ENCODE measurements at places on chromosomes 6 and 20.

DNA sequence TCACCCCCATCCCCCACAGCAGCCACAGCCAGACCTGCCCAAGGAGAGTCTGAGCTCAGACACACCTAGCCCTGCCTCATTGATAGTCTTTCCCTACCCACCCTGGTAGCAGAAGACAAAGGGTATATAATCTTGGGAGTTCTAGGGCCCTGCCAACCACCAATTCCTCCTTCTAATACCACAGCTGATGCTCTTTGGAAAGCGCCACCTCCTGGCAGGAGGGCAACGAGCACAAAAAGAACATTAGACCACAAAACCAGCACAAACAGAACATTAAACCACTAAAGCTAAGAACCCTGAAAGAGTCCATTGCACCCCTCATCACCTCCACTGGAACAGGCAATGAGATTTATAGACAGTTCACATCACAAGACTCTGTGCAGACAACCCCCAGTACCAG lies 195.8 kb upstream of the FUT9 start:
- ATAC-seq, result no peak

- ATAC-seq, result no peak
Observed at GRCh38 chr20:48287021-48287494, 501.8 kb upstream of the SULF2 start.

- no peak for ATAC-seq
Observed at GRCh38 chr6:41730531-41731436, 4.6 kb downstream of the TFEB start.

DNA sequence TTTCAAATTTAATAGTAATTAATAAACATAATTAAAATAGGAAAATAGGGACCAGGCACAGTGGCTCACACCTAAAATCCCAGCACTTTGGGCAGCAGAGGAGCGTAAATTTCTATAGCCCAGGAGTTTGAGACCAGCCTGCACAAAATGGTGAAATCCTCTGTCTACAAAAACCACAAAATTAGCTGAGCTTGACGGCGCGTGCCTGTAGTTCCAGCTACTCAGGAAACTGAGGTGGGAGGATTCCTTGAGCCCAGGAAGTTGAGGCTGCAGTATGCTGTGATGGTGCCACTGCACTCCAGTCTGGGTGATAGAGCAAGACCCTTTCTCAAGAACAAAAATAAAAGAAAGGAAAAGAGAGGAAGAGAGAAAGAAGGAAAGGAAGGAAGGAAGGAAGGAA lies 1387.0 kb upstream of the ADGRB3 start:
- no peak for ATAC-seq

DNA sequence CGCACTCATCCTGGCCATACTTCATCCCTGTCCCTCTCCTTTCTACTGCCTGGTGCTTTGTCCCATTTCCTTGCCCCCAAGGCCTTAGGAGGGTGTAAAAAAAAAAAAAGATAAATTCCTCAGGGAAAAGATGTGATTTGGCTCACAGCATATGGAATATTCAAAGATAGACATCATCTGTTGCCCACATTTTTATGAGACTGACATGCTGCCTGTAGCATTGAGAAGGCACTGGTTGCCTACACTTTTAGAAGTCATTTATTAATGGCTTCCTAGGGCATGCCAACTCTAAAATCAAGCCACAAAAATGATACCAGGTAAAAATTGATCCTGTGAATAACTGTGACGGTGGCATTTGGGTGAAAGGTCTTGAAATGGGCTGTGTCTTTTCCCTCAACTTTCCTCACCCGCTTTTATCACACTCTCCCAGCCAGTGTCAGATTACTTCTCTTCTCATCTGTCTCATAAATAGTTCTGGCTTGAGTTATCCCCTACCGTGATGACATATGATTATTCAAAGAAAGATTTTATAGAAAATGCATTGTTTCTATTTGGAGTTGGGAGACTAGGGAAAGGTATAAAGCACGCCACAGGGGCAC lies 139.4 kb downstream of the CARMIL1 start:
- no peak for ATAC-seq

GRCh38 chr20:33842346-33842745 lies 31.2 kb downstream of the CHMP4B start:
- no peak for ATAC-seq

DNA sequence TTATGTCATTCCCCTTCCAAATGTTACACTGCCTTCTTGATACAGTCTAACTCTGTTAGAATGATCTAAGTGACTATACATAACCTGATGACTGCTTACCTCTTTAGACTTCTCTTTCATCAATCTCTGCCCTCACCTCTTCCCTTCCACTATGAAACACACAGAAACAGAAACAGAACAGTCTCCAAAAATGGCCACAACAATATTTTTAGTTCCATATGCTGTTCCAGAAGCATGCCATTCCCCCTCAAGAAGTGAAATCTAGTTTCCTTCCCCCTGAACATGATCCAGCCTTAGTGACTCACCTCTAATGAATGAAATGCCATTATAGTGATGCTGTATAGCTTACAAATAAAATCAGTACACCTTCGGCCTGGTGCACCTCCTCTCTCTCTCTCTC lies 229.3 kb upstream of the TENT5A start:
- ATAC-seq, result no peak

DNA sequence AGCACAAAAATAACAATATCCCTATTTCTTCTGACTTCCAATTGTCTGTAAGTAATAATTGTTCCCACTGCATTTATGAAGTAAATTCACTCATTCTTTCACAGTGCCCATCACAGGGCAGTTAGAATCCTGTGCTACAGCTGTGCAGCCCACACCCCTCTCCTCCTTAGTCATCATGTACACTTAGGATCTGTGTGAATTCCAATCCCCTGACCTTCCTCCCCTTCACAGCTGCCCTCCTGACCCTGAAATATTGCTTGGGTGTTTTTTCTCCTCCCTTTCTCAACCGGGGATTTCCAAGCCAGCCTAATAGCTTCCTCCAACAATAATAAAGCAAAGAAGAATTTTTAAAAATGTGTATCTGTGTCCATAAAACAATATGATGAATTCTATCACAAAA lies 91.5 kb upstream of the BEND6 start:
- ATAC-seq, result no peak

- no peak for ATAC-seq
Observed at GRCh38 chr20:15799871-15800270, 773.4 kb downstream of the KIF16B start.

DNA sequence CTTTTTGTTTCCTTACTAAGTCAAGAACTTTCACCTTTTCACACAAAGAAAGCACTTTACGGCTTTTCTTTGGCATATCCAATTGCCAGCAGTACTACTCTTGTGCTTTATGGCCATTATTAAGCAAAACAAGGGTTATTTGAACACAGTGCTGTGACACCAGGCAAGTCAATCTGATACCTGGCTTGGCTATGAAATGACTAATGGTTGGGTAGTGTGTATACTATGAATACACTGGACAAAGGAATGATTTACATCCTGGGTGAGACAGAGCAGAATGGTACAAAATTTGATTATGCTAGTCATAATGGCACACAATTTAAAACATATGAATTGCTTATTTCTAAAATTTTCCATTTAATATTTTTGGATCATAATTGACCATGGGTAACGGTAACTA lies 22.1 kb upstream of the ADGRF1 start:
- ATAC-seq, result no peak

GRCh38 chr6:117497237-117497636 lies 14.8 kb downstream of the DCBLD1 start:
- ATAC-seq, result no peak

- no peak for ATAC-seq
Observed at GRCh38 chr6:143465546-143465945, 14.9 kb downstream of the PEX3 start.

DNA sequence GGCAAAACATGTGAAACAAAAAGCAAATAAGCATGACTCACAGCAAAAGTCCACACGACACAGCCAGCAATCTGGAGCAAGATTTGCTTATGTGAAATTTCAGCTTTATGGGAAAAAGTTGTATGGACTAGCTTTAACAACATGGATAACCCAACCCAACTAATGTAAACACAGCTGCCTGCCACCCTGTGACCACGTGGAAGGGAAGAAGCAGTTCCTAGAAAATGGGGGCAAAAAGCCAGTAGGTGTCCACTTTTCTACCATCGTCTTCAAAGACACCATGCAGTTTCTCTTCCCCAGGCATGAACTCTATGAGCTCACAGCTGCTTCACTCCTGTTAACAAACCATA lies 425.4 kb upstream of the RNF217 start:
- no peak for ATAC-seq

- no peak for ATAC-seq
Observed at GRCh38 chr6:103799971-103800670, 1059.6 kb downstream of the HACE1 start.

DNA sequence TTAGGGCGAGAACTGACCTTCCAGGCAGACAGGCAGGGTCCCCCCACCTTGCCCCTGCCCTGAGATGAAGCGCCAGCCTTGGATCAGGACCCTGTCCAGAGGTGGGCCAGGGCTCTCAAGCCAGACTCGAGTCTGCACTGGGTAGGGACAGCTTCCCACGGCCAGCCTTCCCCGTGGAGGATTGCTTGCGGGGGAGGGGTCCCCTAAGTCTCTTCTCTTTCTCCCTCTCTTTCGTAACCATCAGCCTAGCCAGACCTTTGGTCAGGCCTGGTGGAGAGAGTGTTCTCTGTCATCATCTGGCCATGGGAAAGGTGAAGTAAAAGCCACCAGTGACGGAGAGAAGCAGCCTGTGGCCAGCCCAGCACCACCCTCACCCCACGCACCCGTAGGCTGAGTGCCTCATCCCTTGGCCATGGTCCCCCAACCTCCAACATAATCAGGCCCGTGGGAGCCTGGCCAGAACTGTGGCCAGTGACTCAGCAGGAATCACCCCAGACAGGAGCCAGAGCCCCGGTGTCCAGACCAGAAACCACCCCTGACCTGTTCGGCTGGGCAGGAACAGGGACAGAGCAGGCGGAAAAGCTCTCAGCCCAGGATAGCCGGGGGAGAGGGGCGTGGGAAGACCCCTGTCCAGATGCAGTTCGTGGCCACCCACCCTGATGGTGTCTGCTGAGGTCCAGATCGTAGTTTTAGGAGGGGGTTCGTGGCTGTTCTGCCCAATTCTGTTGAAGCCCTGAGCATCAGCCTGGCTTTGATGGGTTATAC lies 47.1 kb downstream of the SNAI1 start:
- no peak for ATAC-seq

GRCh38 chr6:121876721-121877120 lies 441.3 kb downstream of the GJA1 start:
- no peak for ATAC-seq

DNA sequence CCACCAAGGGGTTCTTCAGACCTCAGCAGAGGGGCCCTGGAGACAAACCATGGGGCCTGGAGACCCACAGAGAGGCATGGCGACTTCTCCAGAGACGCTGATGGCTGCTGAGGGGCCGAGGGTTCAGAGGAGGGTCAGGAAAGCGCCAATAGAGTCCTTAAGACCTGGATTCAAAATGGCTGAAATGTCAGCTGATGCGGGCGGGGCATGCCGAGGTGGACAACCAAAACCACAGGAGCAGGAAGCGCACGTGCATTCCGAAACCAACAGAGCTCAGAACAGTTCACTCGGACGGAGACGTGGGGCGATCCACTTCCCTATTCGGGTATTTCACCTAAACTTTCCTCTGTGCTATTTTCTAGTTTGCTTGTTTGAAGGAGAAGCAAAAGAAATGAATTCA lies 99.9 kb upstream of the RIN2 start:
- ATAC-seq, result peak; percentile 90

- ATAC-seq, result no peak
Observed at GRCh38 chr20:6287471-6287870, 164.6 kb upstream of the FERMT1 start.

- ATAC-seq, result no peak
Observed at GRCh38 chr6:35086282-35086632, 54.9 kb downstream of the TCP11 start.

- no peak for ATAC-seq
Observed at GRCh38 chr6:109001291-109001894, 93.3 kb downstream of the SESN1 start.

DNA sequence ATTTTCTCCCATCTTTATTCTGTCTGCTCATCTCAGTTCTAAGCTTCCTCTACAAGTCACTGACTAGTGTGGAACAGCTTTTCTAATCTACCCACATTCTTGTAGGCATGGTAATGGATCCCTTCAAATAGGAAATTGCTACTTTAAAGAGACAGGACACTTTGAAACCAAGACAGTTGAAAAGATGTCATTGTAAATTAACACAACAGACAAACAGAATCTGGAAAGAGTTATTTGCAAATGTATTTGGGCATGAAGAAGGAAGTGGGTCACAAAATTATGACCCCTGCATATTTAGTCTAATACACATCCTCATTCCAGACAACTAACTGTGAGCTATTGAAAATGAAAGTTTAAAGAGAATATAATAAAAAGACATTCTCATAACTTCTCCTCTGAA lies 298.2 kb upstream of the MARCKS start:
- ATAC-seq, result no peak

DNA sequence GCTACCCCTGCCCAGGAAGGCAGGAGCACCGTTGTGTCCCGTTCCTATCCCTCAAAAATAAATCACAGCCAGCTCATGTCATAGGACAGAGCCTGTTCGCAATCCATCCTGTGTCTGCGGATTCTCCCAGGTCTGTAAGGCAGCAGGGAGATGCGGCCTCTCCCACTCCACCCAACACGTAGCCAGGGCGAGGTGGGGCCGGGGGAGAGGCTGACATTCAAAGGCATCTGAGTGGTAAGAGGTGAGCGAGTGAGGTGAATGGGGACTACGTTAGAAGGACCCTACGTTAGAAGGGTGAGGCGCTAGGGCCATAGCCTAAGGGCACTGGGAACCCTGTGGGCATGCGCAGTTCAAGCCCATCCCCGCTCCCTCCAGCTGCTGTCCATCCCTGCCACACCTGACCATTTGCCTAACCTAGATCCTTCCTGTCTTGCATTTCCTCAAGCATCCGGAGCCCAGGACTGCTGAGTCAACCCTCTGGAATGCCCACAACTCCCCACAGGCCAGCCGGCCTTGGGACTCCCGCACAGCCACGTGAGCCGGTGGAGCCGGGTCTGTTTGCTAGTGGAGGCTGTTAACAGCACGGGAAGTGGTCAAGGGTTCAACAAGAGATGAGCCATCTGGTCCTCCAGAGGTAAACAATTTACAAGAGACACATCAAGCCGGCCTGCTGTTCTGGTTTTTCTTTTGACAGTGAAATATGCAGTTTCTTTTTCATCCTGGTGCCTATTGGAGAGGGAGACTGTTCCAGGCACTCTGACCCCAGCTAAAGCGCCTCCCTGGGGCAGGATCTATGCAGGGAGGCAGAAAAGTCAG lies 45.9 kb downstream of the RIPOR3 start:
- no peak for ATAC-seq

DNA sequence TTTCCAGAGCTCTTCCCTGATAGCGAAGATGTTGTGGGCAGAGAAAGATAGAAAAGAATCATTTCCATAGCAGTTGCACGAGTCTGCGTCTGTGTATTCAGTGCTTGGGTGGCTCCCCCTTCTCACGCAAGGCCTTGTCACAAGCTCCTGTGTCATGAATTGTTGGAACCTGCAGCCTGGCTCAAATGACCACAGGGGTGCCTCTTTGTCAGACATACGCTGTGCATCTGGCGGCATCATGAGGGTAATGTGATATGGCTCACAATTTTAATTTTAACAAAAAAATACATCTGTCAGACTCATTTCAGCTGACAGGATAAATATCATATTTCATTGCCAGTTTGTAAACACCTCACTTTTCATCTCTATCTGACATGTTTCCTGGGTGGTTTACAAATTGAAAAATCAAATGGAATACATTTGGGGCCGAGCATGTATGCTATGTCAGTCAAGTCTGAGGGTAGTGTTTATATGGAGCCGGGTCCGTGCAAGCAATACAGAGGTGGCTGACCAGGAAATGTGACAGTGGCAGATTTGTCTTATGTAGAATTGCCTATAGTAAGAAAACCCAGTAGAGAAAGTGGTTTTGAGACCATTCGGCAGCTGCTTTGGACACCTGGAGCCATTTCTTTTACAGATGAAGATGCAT lies 90.9 kb downstream of the CAP2 start:
- no peak for ATAC-seq
